ENCODE measurements at places on chromosomes 12 and 14. TPM values are rescaled to one million over a fixed set of nuclear protein-coding genes. Genes with fewer than 3 reads are reported as not detected.

The PMEL gene
- 1.7 TPM for total RNA-seq

The DHRS2 gene
- 0.18 TPM for total RNA-seq

The CCDC198 gene
- total RNA-seq: not detected

The RBP5 gene
- total RNA-seq: not detected

The OR11G2 gene
- not detected for total RNA-seq

The SPSB2 gene
- total RNA-seq: 1.1 TPM

The POMT2 gene
- 6.5 TPM for total RNA-seq

The DTX1 gene
- not detected for total RNA-seq

The KCNC2 gene
- not detected for total RNA-seq

The AKAP3 gene
- 0.56 TPM for total RNA-seq

The HNRNPC gene
- 548 TPM for total RNA-seq

The OR10AD1 gene
- not detected for total RNA-seq

The OR6C3 gene
- total RNA-seq: not detected

The MIP gene
- not detected for total RNA-seq

The IL26 gene
- not detected for total RNA-seq

The GPR162 gene
- 1.7 TPM for total RNA-seq

The CIROP gene
- total RNA-seq: 0.28 TPM

Data from IMR-90 (cell line).